ENCODE measurements at places on chromosomes 16 and 17.

- peak; percentile 44 for DNase-seq
These were observed 6.7 kb upstream of the SLC25A39 start for GRCh38 chr17:44331249-44331760.

- DNase-seq: no peak
These were observed 45.3 kb downstream of the CCDC182 start for GRCh38 chr17:57699751-57700219.

DNA sequence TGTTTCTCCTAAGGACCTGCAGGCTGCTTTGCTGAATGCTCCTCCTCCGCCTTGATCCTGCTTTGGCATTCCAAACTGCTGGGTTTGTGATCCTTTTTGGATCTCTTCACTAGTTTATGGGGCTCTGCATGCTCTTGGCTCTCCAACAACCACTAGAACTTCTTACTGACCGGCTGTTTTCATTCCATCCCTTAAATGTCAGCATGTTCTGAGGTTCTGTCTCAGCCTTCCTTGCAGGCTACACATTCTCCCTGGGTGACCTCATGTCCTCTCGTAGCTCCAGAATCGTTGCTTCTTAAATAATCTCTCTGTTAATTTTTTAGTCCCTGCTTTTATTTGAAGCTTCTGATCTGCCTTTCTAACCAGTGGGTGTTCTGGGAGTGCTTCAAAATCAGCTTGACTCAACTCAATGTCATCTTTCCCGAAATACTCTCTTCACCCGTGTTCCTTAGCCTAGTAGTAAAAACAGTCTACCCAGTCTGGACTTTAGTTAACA, 119.0 kb upstream of the HS3ST2 start:
- DNase-seq: no peak

- no peak for DNase-seq
These were observed 1.2 kb downstream of the TMEM106A start for GRCh38 chr17:43212641-43213490.

DNA sequence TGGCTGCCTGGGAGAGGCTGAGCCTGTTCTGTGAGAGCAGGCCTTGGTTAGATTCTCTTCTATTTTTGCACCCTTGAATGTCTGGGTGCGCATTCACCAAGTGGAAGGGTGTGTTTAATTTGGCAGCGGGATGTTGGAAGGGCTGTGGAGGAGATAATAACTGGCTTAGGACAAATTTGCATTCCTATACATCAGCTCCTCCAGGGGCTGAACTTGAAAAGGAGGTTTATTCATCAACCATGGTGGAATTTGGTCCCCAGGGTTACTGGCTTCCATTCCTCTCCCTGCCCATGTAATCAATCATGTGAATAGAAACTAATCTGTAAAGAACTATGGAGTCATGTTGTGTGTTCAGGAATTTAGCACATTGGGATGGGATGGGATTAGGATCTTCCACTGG, 100.2 kb upstream of the FOXF1 start:
- no peak for DNase-seq

DNA sequence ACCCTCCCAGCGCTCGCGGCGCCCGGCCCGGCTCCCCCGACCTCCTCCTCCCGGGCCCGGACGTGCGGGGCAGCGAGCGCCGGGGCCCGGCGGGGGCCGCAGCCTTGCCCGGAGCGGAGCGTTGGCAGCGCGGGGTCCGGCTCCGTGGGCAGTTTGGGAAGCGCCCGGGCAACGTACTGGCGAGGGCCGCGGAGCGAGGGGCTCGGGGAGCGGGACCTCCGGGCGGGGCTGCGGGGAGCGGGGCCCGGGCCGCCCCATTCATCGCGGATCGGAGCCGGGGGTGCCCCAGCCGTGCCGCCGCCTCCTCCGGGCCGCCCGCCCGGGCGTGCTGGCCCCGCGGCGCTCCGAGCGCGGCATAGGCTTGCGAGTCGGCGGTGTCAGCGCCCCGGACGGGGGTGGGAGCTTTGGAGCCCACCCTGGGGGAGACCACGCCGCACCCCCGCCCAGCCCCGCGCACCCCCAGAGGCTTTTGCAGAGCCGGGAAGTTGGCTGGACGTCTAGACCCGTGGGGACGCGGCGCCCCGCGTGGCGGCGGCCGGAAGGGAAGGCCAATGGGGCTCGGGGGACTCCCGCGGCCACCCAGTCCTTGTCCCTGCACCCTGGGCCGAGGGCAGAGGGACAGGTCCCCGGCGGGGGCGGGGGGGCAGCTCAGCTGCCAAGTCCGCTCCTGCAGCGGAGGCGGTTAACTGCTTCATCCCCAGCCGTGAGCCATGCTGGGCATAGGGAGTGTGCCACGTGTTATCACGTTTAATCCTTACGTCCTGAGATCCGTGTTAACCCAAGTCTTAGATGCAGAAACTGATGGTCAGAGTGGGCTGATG, 852 bp downstream of the ZNF469 start:
- DNase-seq: no peak

DNA sequence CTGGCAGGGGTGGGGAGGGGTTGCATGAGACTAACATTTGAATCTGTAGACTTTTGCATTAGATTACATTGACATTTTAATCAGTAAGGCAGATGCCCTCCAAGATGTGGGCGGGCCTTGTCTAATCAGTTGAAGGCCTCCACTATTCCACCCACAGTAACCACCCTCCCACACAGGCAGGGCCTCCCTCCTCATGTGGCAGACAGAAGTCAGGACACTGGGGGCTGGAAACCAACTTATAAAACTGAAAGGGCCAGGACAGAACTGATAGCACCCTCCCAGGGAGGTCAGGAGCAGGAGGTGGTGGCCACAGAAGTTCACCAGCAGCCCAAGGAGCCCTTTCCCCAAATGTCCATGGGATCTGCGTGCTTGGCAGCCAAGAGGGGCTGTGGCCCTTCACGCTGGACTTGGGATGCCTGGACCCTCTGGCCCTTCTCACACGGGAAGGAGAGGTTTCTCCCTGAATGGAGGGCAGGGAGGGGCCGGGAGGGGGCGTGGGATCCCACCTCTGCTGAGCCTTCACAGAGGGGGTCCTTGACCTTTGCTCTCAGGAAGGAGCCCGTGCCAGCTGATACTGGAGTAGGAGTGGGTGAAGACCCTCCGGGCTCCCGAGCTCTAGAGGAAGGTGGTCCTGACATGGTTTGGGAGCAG, 4.6 kb downstream of the PYCR1 start:
- DNase-seq: no peak

GRCh38 chr16:87266846-87267245, 50.3 kb downstream of the C16orf95 start:
- no peak for DNase-seq
